ENCODE measurements at places on chromosomes 13 and 19. TPM values are rescaled to one million over a fixed set of nuclear protein-coding genes. Genes with fewer than 3 reads are reported as not detected.

DNA sequence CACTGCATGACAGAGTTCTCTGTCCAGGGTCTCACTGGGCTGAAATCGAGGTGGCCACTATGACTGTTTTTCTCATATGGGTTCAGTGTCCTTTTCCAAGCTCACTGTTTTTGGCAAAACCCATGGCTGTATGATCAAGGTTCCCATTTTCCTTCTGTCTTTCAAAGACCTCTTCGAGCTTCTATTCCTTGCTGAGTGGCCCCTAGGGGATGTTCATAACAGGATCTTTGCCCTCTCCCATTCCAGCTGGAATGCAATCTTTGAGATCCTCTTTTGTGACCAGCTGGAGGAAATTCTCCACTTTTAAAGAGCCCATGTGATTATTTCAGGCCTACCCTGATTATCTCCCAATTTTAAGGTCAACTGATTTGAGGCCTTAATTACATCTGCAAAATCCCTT lies 572.5 kb upstream of the SLC10A2 start:
- no peak for DNase-seq

GRCh38 chr19:7295912-7296536 lies 1.8 kb upstream of the INSR start:
- no peak for DNase-seq

GRCh38 chr13:44649834-44650233 lies 73.7 kb upstream of the TSC22D1 start:
- no peak for DNase-seq

DNA sequence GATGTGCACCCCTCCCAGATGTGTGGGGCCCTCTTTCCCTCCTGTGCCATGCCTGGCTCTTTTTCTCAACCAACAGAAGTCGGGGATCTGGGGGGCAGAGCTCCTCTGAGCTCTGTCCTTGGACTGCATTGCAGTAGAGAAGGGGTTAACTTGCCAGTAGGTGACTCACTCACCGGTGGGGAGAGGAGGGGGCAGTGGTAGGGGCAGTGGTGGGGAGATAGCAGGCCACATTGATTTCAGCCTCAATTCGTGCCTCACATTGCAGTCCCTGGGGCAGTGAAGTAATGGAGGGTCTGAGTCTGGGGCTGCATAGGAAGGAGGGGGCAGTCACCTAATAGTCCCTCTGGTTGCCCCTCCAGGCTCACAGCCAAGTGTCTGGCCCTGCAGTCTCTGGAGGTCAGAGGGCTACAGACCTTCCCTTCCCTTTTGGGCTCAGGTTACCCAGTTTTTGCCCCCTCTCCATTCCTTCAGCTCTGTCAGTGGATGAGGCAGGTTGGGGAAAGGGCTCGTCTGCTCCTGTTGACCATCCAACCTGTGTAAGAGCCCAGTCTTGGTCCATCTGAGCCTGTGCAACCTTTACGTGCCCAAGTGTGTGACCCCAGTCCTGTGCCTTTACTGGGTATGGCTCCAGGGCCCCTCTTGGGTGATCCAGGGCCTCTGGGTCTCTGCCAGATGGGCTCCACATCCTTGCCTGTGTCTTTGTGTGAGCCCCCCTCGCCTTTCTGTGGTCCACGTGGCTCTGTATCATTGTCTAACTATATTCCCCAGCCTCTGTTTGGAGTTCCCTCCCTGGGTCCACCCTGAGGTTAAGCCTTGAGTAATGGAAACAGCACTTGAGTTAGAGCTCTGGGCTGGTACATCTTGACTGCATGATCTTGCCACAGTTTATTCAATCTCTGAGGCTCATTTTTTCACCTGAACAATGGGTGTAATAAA lies 13.0 kb downstream of the CIC start:
- DNase-seq, result no peak

DNA sequence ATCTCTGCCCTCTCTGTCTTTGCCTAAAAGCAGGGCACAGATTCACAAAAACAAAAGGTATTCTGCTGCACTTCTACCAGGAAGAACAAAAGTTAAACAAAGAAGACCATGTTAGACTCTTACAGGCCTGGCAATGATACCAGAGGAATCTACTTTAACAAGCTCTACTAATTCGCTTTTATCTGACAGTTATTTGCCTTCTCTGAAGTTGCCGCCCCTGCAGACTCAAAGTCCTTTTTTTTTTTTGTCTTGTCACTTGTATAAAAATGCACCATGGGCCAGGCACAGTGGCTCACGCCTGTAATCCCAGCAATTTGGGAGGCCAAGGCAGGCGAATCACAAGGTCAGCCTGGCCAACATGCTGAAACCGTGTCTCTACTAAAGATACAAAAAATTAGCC lies 176.5 kb upstream of the UBL3 start:
- DNase-seq, result no peak

DNA sequence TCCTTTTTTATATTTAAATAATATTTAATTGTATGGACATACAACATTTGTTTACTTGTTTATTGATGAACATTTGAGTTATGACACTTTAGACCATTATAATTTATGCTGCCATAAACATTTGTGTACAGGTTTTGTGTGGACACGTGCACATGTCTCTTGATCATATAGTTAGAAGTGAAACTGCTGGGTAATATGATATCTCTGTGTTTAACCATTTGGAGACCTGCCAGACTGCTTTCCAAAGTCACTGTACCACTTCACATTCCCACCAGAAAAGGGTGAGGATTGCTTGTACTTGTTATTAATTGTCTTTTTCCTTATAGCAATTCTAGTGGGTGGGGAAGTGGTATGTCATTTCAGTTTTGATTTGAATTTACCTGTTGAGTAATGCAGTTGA lies 145.6 kb upstream of the KLHL1 start:
- no peak for DNase-seq

DNA sequence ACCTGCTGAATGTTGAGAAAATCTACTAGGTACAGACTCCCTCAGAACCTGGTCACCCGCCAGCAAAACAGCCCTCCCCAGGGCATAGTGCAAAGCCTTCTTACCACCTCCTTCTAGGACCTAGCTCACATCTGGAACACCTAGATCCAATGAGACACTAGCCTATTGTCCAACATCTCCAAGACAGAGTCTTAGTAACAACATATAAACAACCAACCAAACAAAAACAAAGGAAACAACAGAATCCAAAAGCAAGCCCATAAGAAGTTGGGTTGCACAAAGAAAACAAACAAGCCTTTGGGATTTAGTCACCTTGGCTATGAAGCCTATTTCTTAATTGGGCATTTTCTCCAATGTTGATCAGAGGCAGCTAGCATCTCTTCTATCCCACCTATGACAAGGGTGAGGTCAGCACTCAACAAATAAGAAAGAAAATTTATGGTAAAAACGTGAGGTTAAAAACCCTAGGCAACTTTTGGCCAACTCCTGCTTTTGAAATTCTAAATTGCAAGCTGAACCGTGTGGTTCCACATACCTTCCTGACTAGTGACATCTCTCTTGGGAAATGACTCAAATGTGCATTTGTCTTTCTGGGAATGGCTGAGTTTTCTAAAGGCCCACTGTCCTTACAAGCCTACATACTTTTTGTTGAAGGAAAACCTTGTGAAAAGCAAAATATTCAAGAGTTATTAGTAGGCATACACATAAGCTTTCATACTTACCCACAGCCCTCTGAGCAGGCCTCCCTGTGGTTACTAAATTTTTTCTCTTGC lies 66.7 kb downstream of the FAM216B start:
- DNase-seq, result no peak

- no peak for DNase-seq
Observed at GRCh38 chr13:26202365-26202972, 19.6 kb downstream of the RNF6 start.

GRCh38 chr19:49097453-49098288 lies 12.4 kb downstream of the SNRNP70 start:
- no peak for DNase-seq

DNA sequence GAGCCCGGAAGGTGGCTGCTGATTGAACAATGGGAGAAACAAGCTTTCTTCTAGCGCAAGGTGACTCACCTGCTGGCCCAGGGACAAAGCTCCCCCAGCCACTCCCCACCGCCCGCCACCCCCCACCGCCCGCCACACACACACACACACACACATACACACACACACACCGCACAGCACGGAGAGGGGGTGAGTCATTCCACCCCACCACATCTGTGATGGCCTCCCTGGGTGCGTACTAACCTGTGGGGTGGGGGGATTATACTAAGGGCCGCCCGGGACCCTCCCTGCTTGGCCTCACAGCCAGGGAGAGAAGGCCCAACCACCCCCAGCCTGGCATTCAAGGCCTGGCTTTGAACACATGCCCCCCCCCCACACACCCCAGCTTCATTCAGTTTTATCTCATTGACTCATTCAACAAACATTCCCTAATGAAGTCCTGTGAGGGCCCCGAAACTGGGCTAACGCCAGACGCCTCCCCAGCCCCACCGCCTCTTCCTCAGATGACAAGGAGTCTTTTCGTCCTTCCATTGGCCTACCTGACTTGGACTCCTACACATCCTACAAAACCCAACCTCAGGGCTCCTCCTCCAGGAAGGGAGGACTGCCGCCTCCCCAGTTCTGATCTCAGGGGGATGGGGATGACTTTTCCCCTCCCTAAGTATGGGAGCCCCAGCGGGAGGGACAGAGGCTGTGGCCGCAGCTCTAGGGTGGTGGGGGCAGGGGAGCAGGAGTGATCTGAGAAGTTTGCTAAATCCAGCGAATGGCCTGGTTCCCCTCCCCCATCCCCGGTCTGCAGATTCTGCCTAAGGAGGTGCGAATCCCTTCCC lies 5.8 kb upstream of the ONECUT3 start:
- peak; percentile 73 for DNase-seq

DNA sequence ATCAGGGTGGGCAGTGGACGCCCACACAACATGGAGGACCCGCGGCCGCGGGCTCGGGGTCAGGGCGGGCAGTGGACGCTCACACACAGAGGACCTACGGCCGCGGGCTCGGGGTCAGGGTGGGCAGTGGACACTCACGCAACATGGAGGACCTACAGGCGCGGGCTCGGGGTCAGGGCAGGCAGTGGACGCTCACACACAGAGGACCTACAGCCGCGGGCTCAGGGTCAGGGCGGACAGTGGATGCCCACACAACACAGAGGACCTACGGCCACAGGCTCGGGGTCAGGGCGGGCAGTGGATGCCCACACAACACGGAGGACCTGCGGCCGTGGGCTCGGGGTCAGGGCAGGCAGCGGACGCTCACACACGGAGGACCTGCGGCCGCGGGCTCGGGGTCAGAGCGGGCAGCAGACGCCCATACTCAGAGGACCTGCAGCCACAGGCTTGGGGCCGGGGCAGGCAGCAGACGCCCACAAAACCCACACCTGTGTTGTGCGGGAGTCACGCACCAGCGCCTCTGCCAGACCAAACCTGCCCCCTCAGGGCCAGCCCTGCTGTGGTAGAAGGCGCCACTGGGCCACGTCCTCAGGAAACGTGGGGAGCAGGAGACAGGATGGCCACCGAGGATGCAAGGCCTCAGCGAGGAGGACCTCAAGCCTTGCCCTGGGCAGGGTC lies 27.6 kb upstream of the C13orf46 start:
- DNase-seq, result no peak

DNA sequence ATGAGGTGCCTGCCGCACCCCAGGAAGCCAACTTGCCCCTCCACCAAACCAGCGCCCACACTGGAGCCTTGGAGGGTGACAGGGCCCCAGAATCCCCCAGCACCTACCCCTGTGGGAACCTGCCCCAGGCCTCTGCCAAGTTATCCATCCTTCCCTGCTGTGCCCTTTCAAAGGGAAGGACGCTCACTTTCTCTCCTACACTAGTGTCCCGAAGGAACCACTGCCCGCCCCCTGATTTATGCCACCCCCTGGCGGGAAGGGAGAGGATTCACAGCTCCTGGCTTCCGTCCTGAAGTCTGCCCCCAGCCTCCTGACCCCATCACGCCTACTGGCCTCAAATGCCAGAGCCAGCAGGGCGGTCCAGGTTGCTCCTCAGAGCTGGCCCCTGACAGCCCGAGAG lies 1.4 kb downstream of the EVI5L start:
- no peak for DNase-seq

GRCh38 chr19:18173054-18173571 lies 500 bp upstream of the IFI30 start:
- DNase-seq, result no peak

- DNase-seq, result no peak
Observed at GRCh38 chr19:51694318-51695085, 1.4 kb downstream of the SPACA6 start.

DNA sequence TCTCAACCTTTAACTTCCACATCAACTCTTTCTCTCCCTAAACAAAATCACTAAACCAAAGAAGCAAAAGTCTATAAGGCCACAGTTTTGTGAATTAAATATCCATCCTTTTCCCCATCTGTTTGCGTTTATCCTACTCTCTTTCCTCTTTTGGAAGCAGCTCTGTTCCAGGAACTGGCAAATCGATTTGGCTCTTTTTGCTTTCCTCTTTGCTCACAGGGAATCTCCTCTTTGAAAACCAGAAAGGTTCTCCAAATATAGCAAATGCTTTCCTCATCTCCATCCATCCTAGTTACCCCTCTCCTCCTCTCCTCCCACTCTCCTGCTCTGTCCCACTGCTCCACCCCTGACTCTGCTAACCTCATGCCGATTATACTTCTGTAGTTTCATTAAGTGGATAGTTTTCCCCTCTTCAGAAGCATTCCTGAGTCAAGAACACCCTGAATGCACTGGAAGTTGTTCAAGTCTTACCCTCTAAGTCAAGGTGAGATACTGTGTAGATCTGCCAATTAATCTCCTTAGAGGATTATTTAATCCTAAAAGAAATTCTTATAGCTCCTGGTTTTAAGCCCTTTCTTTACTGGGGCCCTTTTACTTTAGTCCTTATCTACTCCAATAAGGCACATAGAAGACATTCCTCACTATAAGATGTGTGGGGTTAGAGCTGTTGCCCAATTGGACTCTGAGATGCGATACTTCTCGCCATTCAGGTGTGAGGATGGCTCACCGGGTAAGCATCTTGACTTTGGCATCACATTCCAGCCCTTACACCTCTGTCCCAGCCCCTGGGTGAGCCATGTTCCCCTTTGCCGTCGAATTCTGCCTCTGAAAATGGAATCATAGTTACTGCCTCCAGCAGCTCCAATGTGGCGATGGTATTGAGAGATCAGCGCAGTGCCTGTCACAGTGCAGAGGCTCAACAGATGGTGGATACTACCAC lies 67.6 kb downstream of the COL4A2 start:
- no peak for DNase-seq

DNA sequence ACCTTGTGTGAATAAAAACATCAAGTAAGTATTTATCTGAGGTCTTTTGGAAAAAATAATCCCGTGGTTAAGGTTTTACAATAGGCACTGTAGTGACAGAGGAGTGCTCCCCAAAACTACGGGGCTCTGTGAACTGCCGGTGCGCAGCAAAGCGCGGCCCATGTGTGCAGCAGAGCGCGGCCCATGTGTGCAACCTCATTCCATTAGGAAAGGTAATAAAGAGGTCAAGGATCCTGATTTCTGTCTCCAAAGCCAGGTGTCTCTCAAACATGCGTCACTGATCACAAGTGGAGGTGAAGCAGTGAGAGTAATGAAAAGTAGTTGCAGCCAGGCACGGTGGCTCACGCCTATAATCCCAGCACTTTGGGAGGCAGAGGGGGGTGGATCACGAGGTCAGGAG lies 58.7 kb downstream of the MRPL57 start:
- peak; percentile 7 for DNase-seq

GRCh38 chr13:25744178-25744577 lies 307.6 kb downstream of the SHISA2 start:
- no peak for DNase-seq

- DNase-seq, result no peak
Observed at GRCh38 chr19:41324231-41324702, 14.3 kb downstream of the CCDC97 start.

Gene BEST2
- total RNA-seq, result not detected

Gene ACTMAP
- 8.8 TPM for total RNA-seq

Gene PSG3
- not detected for total RNA-seq

Gene CLDND2
- not detected for total RNA-seq

Gene SRRM5
- 0.46 TPM for total RNA-seq

Gene ZNF85
- 3.2 TPM for total RNA-seq

Gene ATP13A1
- 76.9 TPM for total RNA-seq

Gene MBNL2
- 42.4 TPM for total RNA-seq

Gene SYNE4
- 8.6 TPM for total RNA-seq

Gene MBD3L2
- total RNA-seq, result not detected

Gene RGS9BP
- 0.21 TPM for total RNA-seq
